ENCODE measurements at places on chromosomes 12 and 14.

- DNase-seq: no peak
These were observed at the start of gene OTX2 for GRCh38 chr14:56810147-56810719. OTX2 (minus strand) TSS chr14:56810479; CDS start chr14:56805456, 5,023 bp downstream.

GRCh38 chr12:113837528-113838296 lies 128.4 kb downstream of the RBM19 start:
- DNase-seq: no peak

DNA sequence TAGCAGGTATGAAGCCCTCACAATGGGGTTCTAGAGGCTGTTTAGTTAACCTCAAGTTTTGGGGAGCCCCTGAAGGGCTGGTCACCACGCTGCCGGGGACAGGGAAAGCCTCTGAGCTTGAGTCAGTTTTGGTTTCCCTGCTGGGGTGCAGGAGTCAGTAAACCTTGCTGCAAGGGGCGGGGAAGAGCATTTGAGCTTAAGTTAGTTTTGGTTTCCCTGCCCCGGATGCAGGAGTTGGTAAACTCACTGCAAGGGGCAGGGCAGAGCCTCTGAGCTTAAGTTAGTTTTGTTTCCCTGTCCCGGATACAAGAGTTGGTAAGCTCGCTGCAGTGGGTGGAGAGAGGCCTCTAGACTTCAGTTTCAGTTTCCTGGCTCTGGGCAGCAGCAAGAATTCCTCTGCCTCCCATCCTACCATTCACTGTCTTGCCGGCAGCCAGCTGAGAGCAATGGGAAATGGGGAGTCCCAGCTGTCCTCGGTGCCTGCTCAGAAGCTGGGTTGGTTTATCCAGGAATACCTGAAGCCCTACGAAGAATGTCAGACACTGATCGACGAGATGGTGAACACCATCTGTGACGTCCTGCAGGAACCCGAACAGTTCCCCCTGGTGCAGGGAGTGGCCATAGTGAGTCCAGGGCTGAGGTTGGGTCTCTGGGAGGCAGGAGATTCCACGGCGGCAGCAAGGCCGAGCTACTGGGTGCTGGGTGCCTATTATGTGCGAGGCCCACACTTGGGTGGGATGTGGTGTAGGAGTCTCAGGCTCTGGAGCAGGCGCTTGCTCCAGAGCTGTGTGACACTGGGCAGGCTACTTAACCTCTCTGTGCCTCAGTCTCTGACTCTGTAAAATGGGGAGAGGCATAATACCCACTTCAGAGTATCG lies at the start of gene OAS2:
OAS2 (plus strand) TSS at position 357 of the 878 bp plus-strand sequence; CDS start at position 447, 90 bp downstream.
- DNase-seq: no peak

DNA sequence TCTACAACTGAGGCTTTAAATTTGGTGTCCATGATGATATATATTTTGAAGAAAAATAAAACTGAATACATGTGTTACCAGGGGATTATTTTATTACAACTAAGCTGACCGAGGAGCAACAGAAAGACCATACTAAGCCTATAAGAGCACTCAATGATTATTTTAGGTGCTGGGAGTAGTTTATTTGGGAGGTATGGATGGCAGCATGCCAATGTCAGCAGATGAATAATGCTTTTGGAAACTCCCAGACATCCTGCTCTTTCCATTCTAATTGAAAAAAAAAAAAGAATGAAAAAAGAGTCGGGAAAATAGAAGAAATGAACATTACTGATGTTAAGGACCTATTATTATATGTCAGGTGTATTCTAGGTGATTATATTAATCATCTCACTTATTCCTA lies 441.2 kb downstream of the BTG1 start:
- DNase-seq: no peak

GRCh38 chr14:22159099-22159498 lies 429.9 kb downstream of the DAD1 start:
- DNase-seq: no peak

- no peak for DNase-seq
These were observed 19.6 kb upstream of the FBXO33 start for GRCh38 chr14:39451811-39452210.

- no peak for DNase-seq
These were observed 981 bp downstream of the SLC48A1 start for GRCh38 chr12:47773858-47774580.

- no peak for DNase-seq
These were observed 10.8 kb upstream of the ACTR10 start for GRCh38 chr14:58189176-58189575.

GRCh38 chr14:69468949-69469348 lies 15.6 kb upstream of the PLEKHD1 start:
- no peak for DNase-seq

DNA sequence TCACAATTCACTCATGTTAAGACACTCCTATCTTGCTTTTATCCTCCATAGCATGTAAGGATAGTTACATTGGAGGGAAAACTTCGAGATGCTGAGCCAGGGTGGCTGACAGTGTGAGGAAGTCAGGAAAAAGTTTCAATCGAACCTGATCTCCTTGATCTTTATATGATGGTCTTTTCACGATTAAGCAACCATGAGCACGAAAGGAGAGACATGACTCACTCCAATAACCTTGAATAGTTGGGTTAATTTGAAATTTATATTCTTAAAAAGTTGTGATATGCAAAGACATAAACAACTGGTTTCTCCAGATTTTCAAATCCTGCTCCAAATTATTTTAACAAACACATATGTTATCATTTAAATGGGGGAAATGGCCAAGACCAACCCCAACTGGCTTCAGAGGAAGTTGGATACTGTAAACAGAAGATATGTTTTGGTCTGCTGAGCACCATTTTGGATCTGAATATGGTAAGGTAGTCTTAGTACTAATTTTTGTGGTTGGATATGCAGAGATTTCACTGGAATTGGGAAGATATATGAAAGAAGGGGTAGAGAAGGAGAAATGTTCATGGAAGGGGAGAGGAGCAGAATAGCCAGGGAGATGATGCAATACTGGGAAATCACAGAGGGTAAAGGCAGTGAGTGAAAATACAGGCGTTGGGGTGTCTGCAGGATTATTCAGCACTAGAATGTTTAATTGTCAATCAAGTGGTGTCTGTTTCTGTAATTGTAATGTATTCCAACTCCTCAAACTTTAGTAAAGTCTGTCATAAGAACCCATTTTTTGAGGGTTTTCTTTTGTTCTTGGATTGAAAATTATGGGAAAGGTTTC lies 185.2 kb upstream of the SLC38A2 start:
- no peak for DNase-seq

DNA sequence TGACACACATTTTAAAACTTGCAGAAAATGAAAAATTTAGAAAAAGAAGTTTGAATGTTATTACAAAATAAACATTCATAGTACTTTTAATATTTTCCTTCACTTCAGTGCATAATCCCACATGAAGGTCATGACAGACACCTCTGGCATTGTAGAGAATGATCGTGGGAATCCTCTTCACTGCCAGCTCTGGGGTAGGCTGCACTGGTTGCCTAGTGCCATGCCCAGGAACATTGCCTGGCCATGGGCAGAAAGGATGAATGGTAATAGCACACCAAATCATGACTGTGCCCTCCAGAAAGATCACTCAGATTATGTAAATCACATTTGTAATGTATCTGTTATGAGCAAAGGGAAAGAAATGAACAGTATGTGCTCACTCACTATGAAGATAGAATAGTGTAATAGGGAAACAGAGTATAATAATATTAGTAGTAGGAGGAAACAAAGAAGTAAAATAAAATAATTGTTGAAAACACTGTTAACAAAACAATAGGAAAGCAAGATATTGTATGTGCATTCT lies 161.6 kb downstream of the PLCZ1 start:
- no peak for DNase-seq

DNA sequence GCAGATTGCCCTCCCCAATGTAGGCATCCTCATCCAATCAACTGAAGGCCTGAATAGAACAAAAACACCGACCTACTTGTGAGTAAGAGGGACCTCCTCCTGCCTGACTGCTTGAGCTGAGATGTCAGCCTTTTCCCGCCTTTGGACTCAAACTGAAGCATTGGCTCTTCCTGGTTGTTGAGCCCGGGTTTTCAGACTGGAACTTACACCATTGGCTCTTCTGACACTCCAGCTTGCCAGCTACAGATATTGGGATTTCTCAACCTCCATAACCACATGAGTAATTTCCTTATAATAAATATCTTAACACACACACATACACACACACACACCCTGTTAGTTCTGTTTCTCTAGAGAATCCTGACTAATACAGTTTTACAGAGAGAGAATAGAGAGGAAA lies 173.4 kb upstream of the NTF3 start:
- DNase-seq: no peak

GRCh38 chr14:56168007-56168616 lies 49.9 kb downstream of the PELI2 start:
- DNase-seq: no peak

DNA sequence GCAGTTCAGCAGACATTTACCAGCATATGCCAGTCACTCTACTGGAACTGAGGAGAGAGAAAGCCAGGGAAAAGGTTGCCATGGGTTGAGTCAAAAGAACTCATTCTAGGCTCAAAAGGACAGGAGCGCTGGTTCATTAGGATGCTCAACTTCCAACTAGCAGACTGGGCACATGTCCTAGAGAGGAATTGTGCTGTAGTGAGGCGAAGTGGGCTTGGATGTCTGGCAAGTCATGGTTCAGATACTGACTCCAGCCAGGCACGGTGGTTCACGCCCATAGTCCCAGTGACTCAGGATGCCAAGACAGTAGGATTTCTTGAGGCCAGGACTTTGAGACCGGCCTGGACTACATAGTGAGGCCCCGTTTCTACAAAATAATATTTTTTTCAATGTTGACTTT lies 281.5 kb downstream of the CACNA1C start:
- no peak for DNase-seq

- no peak for DNase-seq
These were observed 25.9 kb upstream of the SRP54 start for GRCh38 chr14:34956931-34957330.

- DNase-seq: no peak
These were observed 78.1 kb upstream of the TBX5 start for GRCh38 chr12:114483996-114484395.

- no peak for DNase-seq
These were observed 3.0 kb downstream of the DHRS1 start for GRCh38 chr14:24296341-24297157.

- DNase-seq: no peak
These were observed 8.5 kb downstream of the LRTM2 start for GRCh38 chr12:1828856-1829255.

GRCh38 chr14:64928239-64929013 lies 14.1 kb downstream of the GPX2 start:
- no peak for DNase-seq

DNA sequence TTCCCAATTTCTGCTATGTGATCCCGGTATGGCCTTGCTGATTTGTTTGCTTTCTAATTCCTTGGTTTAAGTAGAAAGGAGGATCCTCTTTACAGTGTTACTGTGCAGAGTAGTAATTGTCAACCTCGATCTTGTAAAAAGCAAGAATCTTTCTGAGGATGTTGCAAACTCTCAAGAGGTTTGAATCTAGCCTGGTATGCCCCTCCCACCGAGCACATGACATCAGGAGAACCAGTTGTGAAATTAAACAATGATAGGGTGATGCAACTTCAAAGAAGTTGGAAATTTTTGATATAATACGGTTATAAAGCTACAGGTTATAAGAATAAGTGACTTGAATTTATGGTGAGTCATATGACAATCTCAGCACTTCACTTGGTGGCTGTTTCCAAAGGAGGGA lies 35.0 kb upstream of the FUT8 start:
- DNase-seq: no peak

DNA sequence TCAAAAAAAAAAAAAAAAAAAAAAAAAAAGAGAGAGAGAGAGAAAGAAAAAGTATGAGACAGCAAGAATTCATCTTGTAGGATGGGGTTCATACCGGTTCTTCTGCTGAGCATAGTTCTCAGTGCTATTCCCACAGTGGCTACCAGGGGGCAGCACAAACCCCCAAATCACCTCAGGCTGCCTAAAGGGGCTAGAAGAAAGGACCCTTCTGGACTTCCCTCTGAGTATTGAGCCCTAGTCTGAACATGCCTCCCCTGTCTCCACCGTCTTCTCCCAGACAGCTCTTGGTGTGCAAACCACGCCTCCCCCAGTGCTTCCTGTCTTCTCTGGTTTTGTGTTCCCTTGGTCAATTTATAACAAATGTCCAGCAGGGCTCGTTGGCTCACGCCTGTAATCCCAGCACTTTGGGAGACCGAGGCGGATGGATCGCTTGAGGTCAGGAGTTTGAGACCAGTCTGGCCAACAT lies 31.3 kb upstream of the SMUG1 start:
- no peak for DNase-seq

- no peak for DNase-seq
These were observed 71.6 kb downstream of the MAP1LC3B2 start for GRCh38 chr12:116630762-116631161.

DNA sequence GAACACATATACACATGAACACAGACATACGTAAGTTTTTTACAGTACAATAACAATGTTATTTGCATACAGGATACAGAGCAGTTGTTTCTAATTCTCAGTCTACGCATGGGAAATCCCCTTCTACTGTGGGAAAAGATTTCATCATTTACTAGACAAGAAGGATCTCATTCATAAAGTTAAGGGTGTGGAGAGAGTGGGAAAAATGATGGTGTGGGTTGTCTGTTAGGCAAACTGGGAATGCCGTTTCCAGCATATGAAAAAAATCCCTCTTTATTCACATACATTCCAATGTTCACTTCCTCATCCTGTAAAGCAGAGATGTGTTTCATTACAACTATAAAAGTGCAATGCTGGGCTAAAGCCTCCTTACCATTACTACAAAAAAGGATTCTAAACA lies 120.9 kb downstream of the SINHCAF start:
- no peak for DNase-seq

GRCh38 chr12:122051231-122051876 lies 27.2 kb upstream of the MLXIP start:
- DNase-seq: no peak

GRCh38 chr14:50082784-50083466 lies 33.4 kb downstream of the VCPKMT start:
- no peak for DNase-seq

- DNase-seq: no peak
These were observed 19.4 kb downstream of the TPH2 start for GRCh38 chr12:71958056-71958455.

DNA sequence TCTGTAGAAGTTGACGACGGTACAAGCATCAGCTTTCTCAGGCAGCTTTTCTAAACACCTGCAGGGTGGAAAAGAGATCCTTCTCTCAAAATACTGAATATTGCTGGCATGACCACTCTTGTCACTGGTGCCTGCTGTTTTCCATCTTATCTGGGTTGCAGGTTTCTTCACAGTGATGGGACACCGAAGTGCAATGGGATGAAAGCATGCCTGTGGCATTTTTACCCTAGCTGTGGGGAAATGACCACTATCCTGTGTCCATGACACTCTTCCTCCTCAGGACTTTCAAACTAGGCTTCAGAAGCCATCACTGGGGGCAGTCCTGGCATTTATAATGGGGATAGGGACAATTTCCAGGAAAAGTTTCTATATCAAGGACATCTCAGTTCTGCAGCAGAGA lies 98.5 kb downstream of the ETV6 start:
- DNase-seq: no peak

- DNase-seq: no peak
These were observed 9.9 kb downstream of the STAB2 start for GRCh38 chr12:103596981-103597380.

GRCh38 chr12:124837958-124838803 lies 25.5 kb downstream of the SCARB1 start:
- no peak for DNase-seq

GRCh38 chr12:131593406-131593805 lies 117.5 kb upstream of the SFSWAP start:
- DNase-seq: no peak

Data from left forelimb (tissue), 1 donor.